H54 (cell line): ENCODE measurements at places on chromosomes 1 and 21.

- no peak for DNase-seq
Measured at GRCh38 chr1:88787023-88787903, 103.2 kb downstream of the PKN2 start.

DNA sequence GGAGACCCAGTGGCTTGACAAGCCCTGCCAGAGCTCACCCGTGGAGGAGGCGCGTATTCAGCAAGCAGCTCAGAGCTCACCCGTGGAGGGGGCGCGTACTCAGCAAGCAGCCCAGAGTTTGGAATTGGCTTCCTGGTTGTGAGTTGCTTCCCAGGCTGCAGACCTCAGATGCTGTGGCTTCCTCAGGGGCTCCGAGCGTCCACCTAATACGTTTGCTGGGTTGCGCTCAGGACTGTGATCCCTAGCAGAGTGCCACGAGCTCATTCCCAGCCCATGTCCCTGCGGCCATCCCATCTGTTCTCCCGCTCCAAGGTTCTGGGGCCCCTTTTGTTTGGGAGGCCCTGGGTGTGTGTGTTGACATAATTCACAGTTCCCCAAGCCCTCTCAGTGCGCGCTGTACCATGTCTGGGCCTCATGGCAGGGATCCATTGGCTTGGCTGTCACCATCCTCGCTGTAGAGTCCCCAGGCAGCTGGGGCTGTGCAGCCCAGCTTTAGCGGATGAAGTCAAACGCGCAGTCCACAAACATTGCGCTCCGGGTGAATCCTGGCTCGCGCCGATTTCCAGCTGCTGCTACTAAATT, 3.6 kb downstream of the AJAP1 start:
- DNase-seq = no peak

DNA sequence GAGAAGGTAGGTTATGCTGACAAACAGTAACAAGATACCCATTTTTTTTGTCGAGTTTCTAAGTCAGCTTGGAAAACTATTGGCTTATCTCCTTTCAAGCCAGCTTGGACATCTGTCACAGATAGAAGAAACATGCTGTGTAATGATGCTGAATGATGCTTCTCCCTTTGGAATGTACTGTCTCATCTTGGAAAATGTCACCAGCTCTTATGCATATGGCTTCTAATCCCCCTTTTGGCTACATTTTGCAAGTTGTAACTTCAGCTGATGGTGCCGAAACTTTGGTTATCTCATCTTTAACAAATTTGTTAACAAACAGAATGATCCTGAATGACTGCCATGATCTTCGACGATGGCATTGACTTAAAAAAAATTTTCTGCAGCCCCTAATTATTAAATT, 68.8 kb upstream of the ST6GALNAC3 start:
- no peak for DNase-seq

DNA sequence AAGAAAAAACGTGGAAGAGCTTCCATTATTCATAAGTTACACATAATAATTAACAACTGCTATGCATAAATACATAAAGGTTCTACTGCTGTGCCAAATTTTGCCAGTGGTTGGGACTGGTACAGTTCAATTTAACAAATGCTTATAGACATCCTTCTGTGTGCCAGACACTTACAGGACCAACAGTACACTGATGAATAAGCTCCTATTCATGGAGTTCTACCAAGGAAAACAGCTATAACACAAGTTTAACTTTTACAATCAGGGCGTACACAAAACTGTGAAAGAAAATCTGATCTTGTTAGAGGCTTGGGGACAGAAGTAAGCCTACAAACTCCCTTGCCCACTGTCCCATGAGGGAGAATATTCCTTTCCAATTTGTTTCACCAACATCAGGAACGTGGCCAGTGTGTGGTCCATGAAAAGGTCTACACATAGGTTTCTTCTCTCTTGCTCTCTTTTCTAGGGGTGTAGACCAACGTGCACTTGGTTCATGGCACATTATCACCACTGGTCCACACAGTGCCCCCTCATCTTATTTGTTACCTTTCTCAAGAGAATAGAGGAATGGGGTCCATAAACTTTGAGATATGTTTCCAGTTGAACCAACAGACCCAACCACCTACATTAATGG, 10.1 kb downstream of the NRIP1 start:
- no peak for DNase-seq

DNA sequence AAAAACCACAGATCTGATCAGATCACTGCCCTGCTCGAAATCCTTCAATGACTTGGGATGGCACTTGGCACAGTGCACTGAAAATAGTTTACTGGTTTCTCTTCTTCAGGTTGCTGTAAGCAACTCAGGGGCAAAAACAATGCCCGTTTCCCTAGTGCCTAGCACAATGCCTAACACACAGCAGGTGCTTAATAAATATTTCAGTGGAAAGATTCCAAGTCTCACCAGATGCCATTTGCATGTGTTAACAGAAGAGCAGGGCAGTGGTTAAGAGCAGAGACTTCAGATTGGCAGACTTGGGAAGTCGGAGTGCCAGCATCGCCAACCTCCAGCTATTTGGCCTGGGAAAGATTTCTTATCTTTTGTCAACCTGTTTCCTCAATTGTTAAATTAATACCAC, 10.9 kb upstream of the METTL25B start:
- no peak for DNase-seq

- DNase-seq = no peak
Measured at GRCh38 chr1:25183126-25183980, 48.9 kb downstream of the SYF2 start.

GRCh38 chr1:28170001-28170596, 6.4 kb downstream of the PTAFR start:
- no peak for DNase-seq

DNA sequence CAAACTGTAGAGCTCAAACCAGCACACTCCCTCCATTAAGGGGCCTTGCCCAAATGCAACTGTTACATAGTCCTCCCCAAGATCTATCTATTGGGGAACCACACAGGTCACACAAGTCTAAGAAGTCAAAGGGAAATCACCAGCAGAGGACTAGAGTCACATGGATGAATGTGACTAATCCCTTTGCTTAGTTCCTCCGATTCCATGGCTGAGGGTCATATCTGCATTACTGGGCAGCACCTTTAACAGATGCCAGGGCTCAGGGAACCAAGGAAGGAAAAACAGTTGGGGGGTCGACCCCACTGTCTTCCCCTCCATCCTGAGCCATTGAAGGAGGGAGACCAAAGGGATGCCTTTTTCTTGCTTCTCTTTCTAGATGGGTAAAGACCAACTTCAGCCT, 23.4 kb upstream of the SMYD3 start:
- no peak for DNase-seq

DNA sequence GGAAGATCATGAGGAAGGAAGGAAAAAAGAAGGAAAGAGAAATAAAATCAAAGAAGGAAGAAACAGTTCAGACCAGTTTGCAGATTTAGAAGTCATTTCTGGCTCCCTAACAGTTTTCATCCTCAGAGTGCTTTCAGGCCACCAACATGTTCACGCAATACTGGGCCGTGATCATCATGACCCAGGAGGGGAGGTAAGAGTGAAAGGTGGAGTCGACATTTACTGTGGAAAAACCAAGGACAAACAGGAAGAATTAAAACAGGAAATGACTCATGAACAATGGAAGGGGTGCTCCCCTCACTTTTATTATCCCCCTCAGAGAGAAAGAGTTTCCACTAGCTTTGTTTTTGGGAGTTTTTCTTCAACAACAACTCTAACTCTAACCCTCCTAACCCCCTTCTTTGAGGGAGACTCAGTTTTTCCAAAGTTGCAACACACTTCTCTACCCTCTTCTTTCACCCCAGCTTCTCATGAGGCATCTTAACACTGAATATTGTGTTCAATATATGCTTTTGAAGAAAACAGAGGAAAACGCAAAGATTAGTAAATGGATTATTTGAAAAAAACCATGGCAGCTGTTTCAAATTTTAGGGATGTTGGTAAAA, 60.4 kb downstream of the VANGL2 start:
- DNase-seq = no peak

GRCh38 chr1:76303340-76303717, 228.8 kb downstream of the ST6GALNAC3 start:
- no peak for DNase-seq

DNA sequence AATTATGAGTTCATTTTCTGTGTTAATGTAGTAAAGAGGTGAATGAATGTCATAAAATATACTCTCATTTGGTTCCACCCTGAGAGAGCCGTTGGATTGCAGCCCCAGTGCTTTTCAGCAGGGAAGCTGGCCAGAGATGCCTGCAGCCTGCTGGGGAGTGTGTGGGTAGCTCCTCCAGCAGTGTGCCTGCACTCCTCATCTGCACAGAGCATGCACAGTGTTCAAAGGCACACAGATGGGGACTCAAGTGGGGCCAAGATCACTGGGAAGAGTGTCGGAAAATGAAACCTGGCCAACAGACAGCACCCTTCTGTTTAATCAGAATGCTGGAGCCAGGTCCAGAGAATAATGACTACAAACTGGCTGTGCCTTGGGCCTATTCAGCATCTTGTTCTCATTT, 206.8 kb downstream of the ST6GALNAC3 start:
- DNase-seq = no peak
